ENCODE measurements at places on chromosomes 2 and 18. TPM values are rescaled to one million over a fixed set of nuclear protein-coding genes. Genes with fewer than 3 reads are reported as not detected.

The CAPN14 gene
- 0.28 TPM for total RNA-seq

The SETBP1 gene
- total RNA-seq = 30.9 TPM

The NDUFB3 gene
- 117 TPM for total RNA-seq

The REV1 gene
- total RNA-seq = 53.6 TPM

The C18orf54 gene
- total RNA-seq = 7.1 TPM

The NOSTRIN gene
- 11.8 TPM for total RNA-seq

The IL1F10 gene
- total RNA-seq = not detected

The L3MBTL4 gene
- 8.7 TPM for total RNA-seq

The TRIM54 gene
- total RNA-seq = 0.30 TPM

The CCDC74B gene
- 17.6 TPM for total RNA-seq

The RAB27B gene
- 71.8 TPM for total RNA-seq

DNA sequence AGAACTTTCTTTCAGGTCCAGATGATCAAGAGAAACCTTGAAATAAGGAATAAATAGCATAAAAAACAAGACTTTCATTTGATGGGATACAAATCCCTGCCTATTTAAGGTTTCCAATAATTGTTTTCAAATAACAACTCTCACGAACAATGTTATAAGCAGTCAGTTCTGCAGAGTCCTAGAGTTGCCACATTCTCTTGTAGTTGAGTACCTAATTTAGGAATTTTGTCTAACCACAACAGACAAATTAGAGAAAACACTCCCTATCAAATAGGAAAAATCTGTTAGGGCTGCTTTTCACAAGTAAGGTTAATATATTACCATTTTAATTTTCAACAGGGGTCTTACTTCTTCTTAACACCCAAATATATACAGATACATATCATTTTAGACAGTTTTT, 130.1 kb upstream of the CDH20 start:
- DNase-seq = no peak

GRCh38 chr2:72793798-72794440, 31.9 kb downstream of the EXOC6B start:
- DNase-seq = no peak

- DNase-seq = no peak
Measured at GRCh38 chr2:202104286-202104870, 31.3 kb downstream of the KIAA2012 start.

- no peak for DNase-seq
Measured at GRCh38 chr2:236085647-236086046, 82.5 kb downstream of the GBX2 start.

- DNase-seq = no peak
Measured at GRCh38 chr2:163735685-163736432, at the start of gene FIGN. TSS of gene FIGN (minus strand) at chr2:163736008. CDS start at chr2:163734927, 1,081 bp downstream.

GRCh38 chr2:230864122-230864604, 579 bp upstream of the ITM2C start:
- DNase-seq = no peak

DNA sequence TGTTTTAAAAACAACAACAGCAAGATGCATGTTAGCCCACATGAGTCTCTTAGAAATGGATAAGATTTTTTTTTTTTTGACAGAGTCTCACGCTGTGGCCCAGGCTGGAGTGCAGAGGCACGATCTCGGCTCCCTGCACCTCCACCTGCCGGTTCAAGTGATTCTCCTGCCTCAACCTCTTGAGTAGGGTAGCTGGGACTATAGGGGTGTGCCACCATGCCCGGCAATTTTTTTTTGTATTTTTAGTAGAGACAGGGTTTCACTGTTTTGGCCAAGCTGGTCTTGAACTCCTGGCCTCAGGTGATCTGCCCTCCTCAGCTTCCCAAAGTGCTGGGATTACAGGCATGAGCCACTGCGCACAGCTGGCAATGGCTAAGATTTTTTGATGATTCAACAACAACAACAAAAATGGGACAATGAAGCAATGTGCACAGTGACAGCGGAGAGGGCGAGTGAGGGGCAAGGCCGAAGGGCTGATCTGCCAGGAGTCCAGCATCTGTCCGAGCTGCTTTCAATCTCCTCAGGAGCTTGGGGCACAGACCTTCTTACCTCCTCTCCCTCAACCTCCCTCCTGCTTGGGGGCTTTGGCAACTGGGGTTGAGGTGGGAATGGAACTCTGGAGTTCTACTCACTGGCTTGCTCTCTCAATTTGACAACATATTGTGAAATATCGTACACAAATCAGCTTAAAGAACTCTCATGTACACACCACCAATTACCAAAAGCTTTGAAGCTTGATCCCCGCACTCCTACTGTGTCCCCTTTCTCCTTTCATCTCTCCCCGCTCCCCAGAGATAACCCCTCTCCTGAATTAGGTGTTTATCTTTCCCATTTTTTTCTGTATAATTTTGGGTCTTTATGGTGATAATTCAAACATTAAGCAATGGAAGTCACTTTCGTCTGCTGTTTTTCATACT, 3.4 kb downstream of the ABCG8 start:
- no peak for DNase-seq

DNA sequence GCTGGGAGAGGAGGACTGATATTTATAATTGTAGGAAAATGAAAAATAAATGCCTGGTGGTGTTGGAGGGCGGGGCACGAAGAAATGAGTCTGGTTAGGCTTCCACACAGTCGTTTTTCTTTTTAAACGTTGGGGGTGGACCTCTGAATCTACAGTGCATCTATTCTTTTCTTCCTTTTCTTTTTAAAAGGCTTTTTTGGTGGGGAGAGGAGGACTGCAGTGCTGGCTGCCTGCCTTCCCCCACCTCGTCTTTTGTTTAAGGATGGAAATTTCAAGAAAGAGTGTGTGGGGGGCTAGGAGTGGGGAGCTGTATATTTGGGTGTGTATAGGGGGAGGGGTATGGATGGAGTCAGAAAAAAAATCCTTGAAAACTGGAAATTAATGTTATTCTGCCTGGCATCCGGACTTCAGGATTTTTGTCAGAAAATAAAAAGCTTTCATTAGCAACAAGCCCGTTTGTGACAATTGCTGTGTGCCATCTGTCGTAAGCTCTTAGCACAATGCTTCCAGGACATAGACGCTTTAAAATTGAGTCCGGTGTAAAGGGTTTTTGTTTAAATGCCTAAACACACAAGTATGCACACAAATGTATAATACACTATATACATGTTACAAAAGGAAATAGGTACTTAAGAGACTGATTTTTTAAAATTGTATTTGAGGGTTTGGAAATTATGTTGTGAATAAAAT, 1.1 kb downstream of the MAP2 start:
- DNase-seq = peak; percentile 31

GRCh38 chr18:68766433-68766832, 31.4 kb upstream of the CCDC102B start:
- DNase-seq = no peak

- no peak for DNase-seq
Measured at GRCh38 chr18:50757358-50757757, 62.5 kb downstream of the MRO start.

DNA sequence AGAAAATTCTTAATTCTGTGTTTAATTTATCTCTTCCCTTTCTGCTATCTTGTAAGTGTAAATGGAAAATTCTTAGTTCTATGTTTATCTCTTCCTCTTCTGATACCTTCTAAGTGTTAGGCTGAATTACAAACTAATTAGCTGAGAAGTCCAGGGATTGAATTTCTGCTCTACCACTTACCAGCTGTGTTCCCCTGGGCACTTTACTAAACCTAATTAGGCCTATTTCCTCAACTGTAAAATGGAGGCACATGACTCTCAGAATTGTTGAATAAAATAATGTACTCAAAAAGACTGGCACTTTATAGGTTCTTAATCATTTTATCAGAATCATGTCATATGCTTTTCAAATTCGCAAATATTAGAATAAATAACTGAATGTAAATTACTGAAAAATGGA, 146.3 kb downstream of the MAP2 start:
- peak; percentile 81 for DNase-seq

- DNase-seq = peak; percentile 69
Measured at GRCh38 chr2:140085674-140086073, 1305.5 kb upstream of the NXPH2 start.

DNA sequence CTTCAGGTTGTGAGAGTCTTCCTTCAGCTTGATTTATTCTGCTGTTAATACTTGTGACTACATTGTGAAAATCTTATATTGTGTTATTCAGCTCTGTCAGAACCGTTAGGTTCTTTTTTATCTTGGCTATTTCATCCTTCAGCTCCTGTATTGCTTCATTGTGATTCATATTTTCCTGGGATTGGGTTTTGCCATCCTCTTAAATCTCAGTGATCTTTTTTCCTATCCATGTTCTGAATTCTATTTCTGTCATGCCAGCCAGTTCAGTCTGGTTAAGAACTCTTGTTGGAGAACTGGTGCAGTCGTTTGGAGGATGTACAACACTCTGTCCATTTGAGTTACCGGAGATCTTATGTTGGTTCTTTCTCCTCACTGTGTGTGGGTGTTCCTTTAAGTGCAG, 19.1 kb downstream of the MSTN start:
- DNase-seq = no peak

GRCh38 chr2:190841707-190842505, 38.7 kb upstream of the GLS start:
- DNase-seq = no peak

DNA sequence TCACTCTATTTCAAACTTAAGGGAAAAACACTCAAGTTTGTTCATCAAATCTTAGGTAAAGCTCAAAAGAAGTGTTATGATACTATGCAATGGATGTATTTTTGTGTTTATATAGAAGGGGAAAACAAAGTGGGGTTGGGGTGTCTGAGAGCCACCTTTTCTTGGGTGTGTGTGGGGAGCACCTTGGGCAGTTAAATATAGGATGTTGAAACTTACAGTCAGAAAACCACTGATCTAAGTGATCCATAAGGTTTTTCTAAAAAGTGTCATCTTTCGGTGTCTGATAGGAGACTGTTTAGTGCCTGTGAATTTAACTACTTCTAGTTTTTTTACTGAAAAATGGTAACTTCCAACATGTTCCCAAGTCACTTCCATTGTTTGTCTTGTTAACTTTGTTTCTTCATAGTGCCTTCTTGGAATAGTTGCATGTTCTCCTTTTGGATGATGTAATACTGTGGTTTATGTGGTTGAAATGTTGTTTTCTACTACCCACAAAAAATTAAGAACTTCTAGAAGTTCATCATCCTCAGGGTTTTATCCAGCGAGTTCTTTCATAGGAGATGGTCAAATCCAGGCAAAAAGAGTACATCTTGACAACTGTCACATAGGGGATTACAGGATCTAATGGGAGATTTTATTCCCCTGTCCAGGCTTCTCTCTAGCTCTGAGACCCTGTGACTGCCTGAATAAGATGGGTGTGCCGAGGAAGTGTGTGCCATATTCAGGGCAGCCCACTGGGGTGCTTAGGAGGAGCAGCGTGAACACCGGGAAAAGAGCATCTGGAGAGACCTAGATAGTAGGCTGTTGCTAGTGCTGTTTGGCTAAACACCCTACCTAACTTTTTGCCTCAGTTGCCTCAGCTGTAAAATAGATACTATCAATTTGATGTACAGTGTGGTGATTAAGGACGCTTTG, 46.2 kb downstream of the CAB39 start:
- DNase-seq = no peak

DNA sequence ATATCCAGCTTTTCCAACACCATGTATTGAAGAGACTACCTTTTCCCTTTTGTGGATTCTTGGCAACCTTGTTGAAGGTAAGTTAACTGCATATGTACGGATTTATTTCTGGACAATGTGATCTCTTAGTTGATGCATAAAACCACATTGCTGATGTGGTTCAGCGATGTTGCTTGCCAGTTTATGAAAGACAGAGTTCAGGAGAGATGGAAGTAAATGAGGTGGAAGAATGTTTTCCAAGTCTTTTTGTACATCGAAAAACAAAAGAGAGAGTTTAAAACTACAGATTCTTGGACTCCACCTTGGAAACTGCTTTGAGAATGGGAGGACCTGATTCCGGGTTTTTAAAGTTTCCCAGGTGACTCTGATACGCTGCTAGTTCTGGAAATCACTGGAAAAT, 43.8 kb downstream of the MOB4 start:
- DNase-seq = no peak

DNA sequence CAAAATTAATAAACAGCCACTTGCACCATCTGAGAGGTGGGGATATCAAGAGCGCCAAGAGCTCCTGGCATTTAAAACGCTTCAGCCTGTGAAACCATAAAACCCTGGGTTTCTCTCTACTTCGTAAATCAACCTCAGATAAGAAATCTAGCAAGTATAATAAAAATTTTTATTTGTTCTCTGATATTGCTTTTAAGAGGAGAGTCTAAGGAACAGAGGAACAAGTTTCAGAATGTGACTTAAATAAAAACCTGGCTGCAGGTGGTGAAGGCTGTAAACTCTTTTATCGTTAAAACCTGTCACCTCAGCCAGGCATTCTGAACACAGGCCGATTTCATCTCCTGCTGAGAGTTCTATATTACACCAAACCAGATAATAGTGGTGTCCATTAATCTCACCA, 9.9 kb downstream of the DYTN start:
- DNase-seq = no peak

DNA sequence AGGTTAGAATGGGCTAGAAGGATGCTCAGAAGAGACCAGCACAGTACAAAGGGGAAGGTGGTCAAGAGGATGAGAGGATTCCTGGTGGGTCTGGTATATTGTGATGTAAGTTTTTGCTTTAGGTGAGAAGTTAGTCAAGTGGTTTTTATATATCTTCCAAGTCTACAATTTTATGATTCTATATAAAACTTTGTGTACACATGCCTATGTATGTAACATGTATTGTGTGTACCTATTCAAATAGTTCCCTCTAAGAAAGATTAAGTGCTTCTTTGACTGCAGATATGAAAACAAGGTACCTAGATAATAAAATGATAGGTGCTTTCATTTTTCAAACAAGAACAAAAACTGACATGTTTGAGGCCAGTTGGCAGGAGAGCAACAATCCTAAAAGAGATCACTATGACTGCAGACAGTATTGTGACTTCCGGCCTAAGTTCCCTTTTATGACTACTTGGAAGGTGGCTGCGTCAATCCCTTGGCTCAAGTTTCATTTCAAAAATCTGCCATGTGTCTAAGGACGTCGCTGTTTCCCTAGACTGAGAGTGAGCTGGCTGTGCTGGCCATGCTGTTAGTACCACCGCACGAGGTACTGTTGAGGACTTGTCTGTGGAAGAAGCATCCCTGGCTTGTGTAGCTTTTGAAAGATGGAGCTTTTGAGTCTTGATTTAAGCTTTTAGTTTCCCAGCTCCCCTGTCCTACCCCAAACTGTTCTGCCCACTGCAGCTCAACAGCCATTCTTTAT, 123.1 kb downstream of the PRPF40A start:
- DNase-seq = no peak

GRCh38 chr2:169397697-169398096, 35.4 kb upstream of the LRP2 start:
- peak; percentile 12 for DNase-seq

DNA sequence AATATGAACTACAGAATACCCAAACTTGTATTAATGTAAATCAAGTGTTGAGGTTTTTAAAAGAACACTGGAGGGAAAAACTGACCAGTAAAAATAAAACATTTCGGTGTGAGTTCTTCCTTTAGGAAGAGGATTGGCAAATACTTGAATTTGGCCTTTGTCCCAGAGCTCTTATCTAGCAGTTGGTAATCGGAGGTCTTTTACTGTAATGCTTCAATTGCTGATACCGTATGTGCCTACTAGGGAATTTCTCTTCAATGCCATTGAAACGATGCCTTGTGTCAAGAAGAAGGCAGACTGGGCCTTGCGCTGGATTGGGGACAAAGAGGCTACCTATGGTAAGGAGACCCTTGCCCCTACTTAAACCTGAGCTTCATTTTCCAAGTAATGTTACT, 4.1 kb downstream of the RRM2 start:
- no peak for DNase-seq

GRCh38 chr18:8994603-8995002, 107.9 kb upstream of the NDUFV2 start:
- DNase-seq = no peak

GRCh38 chr18:29078273-29078672, 901.3 kb upstream of the CDH2 start:
- peak; percentile 28 for DNase-seq

GRCh38 chr2:67103157-67103556, 294.0 kb upstream of the ETAA1 start:
- DNase-seq = no peak
